ENCODE measurements at places on chromosomes 11 and 22.

- no peak for DNase-seq
These were observed 86.3 kb upstream of the CRYBB3 start for GRCh38 chr22:25113316-25113721.

GRCh38 chr11:94593030-94593429 is 25.9 kb downstream of the PIWIL4 start:
- no peak for DNase-seq

DNA sequence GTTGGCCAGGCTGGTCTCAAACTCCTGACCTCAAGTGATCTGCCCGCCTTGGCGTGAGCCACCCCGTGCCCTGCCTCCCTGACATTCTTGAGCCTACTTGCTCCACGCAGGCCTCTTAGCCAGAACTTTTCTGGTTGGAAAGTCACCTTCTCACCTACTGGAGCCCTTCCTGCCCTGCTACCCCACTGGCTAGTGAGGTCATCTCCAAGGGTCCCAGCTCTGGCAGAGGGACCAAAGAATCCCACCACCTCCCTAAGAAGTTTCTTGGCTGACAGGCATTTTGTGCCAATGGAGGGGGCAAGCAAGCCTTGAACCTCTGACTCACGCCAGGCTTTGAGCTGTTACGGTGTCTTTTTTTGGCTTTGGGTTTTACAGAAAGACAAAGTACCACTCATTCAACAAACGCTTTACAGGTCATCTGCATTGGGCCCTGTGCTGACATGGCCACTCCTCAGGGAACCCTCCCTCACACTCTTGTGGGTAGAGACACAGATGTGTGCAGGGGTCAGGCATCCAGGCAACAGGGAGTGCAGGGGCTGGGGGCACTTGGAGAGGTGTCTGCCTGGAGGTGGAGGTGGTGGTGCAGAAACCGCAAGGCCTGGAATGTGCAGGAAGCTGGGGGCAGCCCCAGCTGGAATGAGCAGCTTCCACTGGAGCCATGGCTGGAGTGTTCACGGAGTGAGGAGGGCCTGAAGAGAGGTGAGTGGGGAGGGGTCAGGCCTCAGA is 27.1 kb upstream of the WNT11 start:
- DNase-seq, result no peak

- no peak for DNase-seq
These were observed 32.5 kb upstream of the OR10D3 start for GRCh38 chr11:124150684-124151083.

- no peak for DNase-seq
These were observed 897.7 kb downstream of the KCNA4 start for GRCh38 chr11:29119116-29119515.

DNA sequence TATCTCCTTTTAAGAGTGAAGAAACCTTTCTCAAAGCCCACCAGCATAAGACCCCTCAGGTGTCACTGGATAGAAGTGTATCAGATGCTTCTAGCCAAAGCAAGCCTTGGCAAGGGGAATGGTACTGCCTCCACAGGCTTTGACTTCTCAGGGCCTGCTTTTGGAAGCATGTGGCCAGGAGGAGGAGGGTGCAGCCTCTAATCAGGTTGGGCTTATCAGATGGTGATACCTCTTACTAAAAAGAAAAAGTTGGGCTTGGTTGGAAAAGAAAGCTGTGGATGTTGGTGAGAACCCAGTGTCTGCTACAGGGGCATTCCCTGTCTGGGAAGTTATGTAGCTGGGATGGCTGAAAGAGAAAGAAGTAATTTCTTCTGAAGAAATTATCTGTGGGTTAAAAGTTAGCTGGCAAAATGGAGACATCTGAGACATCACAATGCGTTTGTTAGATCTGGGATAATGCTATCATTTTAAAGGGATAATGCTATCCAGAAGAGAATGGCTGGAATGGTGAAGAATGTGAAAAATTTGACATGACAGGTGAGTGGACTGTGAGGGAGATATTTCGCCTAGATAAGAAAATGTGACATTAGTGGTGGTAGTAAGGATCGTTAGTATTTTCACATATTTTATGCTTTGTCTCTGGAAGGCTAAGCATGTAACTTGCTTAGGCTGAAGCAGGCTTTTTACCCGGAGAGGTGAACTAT is 7.2 kb downstream of the APLP2 start:
- no peak for DNase-seq

DNA sequence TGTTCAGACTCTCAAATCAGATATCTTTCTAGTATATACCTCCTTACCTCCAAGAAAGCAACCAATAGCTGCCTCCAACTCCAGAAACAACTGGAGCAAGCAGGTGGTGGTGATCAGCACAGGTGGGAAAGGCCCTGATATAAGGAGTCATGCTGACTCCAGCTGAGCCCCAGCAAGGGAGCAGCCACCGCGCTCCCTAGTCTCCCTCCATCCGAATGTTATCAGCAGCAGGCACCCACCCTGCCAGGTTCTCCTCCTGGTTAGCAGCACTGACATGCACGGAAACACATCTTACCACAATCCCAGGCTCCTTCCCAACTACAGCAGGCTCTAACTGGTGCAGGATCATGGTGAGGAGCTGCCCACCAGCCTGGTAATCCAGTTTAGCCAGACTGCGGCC is 18.5 kb upstream of the STK33 start:
- no peak for DNase-seq

GRCh38 chr11:95884376-95884775 is 39.5 kb downstream of the MTMR2 start:
- no peak for DNase-seq

- no peak for DNase-seq
These were observed 164.2 kb downstream of the NTM start for GRCh38 chr11:131534611-131535010.

GRCh38 chr11:114010931-114011330 is 36.0 kb downstream of the HTR3A start:
- DNase-seq, result no peak
